ENCODE measurements at places on chromosomes 12 and 14.

DNA sequence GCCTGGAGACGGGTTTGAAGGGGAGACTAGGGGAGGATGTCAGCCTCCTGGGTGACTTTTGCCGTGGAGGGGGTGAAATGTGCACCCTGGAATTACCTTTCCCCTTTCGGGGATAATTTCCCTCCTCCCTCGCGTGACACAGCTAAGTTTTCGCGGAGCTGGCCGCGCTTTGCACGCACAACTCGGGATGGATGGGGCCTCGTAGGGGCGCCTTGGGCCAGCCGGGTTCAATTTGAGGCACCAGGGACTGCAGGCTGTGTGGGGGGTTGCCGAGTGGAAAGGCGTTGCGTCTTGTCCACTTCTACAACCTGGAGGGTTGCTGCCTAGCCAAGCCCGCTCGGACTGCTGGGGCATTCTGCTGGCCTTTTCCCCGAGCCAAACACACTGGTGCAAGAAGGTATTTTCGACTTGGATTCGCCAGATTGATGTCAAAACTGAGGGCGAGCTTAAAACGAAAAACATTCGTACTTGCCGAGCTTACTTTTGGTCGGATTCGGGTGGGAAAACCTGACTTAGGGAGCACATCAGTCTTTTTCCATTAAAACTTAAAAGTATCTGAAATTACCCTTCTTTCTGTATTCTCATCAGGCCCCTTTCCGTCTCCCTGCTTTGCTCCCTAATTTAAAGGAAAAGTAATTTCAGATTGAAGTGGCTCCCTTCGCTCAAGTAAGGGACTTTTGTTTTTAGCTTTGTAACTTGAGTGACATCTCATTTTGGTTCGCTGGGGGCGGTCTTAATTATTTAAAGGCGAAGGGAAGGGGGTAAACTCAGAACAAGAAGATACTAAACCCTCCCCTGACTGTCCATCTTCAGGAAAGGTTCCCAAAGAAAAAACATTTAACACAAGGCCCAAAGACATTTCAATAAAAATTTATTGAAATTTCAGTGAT lies 14.3 kb downstream of the TBX3 start:
- no peak for DNase-seq

DNA sequence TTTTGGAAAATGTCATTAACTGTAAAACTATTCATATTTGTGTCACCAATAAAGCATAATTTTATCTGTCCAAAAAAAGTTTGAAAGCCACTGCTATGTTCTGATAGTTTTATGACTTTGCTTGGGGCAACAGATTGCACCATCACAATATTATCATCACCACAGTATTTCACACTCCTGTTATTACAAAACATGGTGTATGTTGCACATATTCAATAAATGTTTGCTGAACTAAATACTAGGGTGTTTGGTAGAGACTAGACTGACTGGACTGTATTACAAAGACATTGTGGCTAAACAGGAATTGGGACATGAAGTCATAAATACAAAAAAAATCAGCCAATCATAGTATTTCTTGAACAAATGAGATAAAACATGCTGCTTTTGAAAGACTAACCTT lies 55.1 kb downstream of the PAWR start:
- DNase-seq, result no peak

- DNase-seq, result no peak
These were observed 424 bp downstream of the IGF1 start for GRCh38 chr12:102479939-102480338.

DNA sequence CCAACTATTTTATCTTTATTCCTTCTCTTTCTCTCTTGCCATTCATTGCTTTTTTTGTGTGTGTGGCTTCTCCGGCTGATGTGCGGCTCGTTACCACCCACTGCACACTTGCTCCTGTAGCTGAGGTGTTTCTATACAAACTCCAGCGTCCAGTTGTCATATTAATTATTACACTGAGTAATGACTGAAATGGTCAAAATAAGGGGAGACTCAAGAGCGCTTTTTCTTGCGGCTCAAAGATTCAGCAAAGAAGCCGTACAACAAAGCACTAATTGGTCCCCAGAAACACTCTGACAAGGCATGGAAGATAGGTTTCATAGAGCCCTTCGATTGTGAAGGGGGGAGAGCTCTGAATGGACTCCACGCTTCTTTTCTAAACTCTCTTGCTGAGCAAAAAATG lies 5.6 kb upstream of the ASCL1 start:
- DNase-seq, result no peak

GRCh38 chr12:46154221-46154985 lies 114.4 kb downstream of the SLC38A1 start:
- DNase-seq, result no peak

DNA sequence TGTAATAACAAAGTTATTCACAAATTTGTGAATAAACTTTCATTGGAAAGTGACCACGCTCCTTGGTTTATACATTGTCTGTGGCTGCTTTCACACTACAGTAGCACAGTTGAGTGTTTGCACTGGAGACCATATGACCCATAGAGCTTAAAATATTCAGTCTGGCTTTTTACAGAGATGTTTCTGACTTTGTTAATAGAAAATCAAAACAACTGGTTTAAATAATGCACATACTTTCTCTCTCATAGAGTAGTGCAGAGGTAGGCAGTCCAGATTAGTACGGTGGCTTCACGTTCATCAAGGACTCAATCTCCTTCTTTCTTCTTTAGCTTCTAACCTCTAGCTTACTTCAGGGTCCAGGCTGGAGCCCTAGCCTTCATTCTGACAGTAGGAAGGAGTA lies 36.2 kb downstream of the PSEN1 start:
- no peak for DNase-seq

- DNase-seq, result no peak
These were observed 8.0 kb downstream of the BAZ1A start for GRCh38 chr14:34867199-34867598.

DNA sequence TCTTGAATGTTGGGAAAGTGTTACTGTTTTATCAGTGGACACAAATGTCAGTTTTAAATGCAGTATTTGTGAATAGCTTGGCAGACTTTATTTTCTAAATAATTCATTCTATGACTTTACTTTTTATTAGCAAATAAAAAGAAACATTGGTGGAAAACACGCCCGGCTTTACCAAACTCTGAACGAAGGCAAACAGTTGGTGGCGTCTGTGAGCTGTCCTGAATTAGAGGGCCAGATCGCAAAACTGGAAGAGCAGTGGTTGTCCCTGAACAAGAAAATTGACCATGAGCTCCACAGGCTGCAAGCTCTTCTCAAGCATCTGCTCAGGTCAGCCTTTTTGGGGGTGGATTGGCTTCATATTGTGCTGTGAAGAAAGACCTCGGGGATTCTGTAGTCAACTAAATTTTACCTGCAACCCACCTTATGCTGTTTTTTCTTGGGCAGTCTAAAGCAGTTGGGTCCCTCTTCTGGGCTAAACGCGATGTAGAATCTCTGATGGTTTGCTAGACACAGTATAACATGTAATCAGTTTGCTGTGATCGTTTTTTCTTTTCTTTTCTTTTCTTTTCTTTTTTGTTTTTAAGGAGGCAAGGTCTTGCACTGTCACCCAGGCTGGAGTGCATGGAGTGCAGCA lies 156.4 kb downstream of the ESR2 start:
- DNase-seq, result no peak

GRCh38 chr14:66395300-66395699 lies 90.9 kb upstream of the CCDC196 start:
- peak; percentile 8 for DNase-seq

GRCh38 chr14:34711169-34711568 lies 3.2 kb downstream of the CFL2 start:
- DNase-seq, result no peak

- DNase-seq, result no peak
These were observed 48.1 kb downstream of the ADCK1 start for GRCh38 chr14:77848031-77848430.

- no peak for DNase-seq
These were observed 249.2 kb downstream of the TRHDE start for GRCh38 chr12:72521326-72521725.

- DNase-seq, result no peak
These were observed 417.5 kb downstream of the LRIG3 start for GRCh38 chr12:58502841-58503240.

- DNase-seq, result no peak
These were observed 98.4 kb downstream of the EFCAB11 start for GRCh38 chr14:89855961-89856656.

GRCh38 chr12:104282109-104282508 lies 21.4 kb upstream of the EID3 start:
- no peak for DNase-seq

GRCh38 chr12:20751046-20751445 lies 55.9 kb downstream of the SLCO1C1 start:
- no peak for DNase-seq

DNA sequence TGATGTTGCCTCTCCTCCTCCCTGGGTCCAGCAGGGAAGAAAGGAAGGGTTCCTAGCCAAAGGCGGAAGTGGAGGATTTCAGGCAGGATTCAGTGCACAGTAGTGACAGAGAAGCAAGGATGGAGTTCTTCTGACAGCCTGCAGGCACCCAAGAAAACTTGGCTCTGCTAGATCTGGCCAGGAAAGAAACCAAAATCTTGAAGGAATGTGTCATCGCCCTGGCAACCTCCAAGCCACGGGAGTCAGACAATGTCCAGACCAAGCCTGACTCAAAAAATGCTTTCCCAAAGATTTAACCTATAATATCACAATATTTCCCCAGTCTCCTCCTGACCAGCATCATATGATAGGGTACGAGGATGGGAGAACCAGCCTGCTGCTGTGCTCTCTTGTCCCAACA lies 22.8 kb upstream of the DHRS4 start:
- no peak for DNase-seq

- DNase-seq, result no peak
These were observed 106.6 kb downstream of the BRMS1L start for GRCh38 chr14:35932659-35933159.

GRCh38 chr14:103693515-103693914 lies 21.7 kb downstream of the XRCC3 start:
- DNase-seq, result peak; percentile 86

DNA sequence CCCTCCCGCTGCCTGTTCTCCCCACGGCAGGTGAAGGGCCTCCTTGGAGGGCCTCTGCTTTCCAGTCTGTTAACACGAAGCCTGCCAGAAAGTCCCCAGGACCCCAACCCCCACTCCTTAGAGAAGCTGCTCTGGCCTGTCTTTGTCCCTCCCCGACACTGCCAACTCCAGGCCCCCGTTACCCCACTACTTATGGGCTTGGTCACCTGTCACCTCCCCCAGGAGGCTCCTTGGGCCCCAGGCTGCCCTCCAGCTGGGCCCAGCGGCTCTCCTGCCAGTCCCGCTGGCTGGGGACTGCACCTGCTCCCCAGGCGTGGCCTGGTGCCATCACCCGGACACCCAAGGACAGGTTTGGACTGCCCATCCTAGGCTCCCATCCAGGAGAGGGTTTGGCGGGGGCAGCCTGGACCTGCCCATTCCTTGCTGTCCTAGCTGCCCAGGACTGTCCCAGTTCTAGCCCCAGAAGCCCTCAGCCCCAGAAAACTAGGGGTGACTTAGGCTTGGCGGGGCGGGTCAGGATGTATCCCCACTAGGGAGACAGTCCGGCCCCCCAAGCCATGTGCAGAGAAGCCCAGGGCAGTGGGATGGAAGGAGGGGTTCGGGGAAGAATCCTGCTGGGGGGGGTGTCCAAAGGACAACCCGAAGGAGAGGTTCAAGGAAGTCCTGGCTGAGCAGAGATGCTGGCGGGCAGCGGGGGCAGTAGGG lies 155.7 kb upstream of the C14orf180 start:
- DNase-seq, result no peak

- DNase-seq, result no peak
These were observed 79.1 kb upstream of the ATP2B1 start for GRCh38 chr12:89787763-89788162.

DNA sequence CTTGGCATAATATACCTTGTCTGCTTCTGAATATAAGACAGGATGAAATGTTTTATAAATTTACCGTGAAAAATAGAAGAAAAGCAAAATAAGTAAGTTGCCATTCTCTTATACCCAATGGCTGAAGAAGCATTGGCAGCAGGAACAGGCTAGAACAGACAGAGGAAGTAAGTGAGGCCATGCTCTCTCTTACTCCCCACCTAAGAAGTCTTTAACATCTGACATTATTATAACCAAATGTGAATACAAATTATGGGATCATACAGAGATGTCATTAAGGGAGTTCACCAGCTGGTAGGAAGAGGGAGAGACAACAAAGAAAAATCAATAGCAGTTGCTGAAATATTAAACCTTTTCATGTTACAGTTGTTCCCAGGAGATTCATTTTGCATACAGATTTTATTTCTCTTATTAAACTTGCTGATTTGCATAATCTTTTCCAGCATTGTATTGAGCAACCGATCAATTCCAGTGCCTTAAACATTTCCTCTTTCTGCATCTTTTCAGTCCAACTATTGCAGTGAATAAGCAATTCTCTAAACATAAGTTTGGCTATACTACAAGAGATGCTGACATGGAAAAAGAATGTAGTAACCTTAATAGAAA lies 270.6 kb downstream of the SLC6A15 start:
- DNase-seq, result no peak

- no peak for DNase-seq
These were observed 14.3 kb downstream of the FAM181A start for GRCh38 chr14:93941293-93941910.

GRCh38 chr14:96501217-96501739 lies 904 bp upstream of the PAPOLA start:
- DNase-seq, result no peak

DNA sequence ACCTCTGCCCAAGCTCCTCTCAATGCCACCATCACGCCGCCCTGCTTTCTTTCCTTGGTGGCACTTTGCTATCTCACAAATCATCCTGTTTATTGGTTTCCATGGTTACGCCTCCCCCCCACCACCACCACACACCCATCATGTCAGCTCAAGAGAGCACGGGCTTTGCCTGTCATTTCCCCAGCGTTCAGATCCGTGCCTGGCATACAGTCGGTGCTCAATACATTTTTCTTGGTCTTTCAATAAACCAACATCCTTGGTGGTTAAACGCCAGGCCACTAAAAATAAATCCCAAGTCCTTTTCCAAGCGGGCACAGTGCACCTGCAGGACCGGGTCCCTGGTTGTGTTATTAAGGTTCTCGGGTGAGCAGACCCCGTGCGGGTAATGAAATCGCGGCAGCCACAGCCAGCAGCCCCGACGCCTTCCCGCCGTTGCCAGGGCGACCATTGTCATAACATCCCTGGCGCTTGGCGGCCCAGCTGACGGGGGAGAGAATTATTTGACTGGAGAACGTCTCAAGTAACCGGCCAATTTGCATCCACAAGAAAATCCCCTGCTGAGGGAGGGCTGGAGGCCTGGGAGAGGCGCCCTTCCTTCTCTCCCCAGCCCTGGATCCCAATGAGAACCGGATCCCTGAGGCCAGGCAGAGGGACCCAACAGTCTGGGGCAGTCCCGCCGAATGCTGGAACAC lies 92.9 kb downstream of the KSR2 start:
- no peak for DNase-seq

DNA sequence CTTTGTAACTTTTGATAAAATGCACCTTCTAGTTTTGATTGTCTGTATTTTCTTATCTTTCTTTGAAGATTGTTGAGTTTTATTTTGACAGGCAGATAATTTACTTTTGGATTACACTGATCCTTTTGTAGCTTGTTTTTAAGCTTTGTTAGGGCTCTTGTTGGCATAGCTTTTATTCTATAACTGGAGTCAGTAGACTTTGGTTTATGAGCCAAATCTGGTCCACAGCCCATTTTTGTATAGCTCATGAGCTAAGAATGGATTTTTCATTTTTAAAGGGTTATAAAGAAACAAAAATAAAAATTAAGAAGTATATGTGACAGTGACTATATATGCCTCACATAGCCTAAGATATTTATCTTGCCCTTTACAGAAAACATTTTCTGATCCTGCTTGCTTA lies 142.3 kb downstream of the FUT8 start:
- no peak for DNase-seq
